Activated CD8-positive, alpha-beta memory T cell treated with anti-CD3 and anti-CD28 coated beads, Interleukin-2, amount 50 U/mL, for 48 hours (primary cell): ENCODE measurements at places on chromosomes 13 and 19.

DNA sequence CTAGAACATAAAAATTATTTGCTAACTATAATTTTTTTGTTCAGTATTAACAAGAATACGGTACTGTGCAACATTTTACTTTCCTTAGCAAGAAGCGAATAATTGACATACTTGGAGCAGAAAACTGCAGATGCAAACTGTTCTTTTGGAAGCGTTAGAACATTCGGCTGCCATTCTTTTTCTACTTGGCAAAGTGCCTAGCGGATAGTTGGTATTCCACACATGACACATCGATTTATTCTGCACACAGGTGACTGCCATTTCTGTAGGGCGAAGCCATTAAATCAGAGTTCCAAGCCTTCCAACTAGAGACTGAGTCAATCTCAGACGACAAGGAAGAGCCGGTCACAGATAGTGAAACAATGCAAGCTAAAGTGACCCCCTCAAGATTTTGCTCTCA lies 117.4 kb downstream of the TRPC4 start:
- no peak for DNase-seq

GRCh38 chr19:12333162-12334159 lies at the start of gene ZNF563:
TSS of gene ZNF563 (minus strand) at chr19:12333633. CDS start at chr19:12333482, 151 bp downstream.
- DNase-seq: peak; percentile 97

- no peak for DNase-seq
These were observed 12.6 kb upstream of the RAB11B start for GRCh38 chr19:8377598-8377997.

GRCh38 chr13:110392510-110393240 lies 85.6 kb downstream of the COL4A2 start:
- DNase-seq: no peak
